ENCODE measurements at places on chromosomes 6 and 20.

GRCh38 chr20:25316506-25317190 lies 68.8 kb downstream of the PYGB start:
- DNase-seq = no peak

GRCh38 chr6:12298017-12298978 lies 8.1 kb downstream of the EDN1 start:
- no peak for DNase-seq

DNA sequence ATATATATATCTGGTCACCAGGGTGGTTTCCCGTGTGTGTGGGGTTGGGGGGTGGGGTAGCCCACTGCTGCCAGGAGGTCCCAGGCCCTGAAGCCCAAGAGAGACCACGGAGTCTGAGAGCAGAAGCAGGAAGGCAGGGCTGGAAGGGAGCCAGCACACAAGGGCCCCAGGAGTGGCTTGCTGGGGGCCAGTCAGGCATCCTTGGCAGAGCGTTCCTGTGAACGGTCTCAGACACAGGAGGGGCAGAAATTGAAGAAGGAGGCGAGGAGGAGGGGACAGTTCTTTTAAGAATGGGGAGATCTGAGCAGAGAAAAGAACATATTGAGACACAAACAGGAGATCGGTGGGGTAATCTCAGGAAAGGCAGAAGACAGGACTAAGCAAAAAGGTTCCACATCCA lies 1.9 kb upstream of the EBF4 start:
- no peak for DNase-seq

DNA sequence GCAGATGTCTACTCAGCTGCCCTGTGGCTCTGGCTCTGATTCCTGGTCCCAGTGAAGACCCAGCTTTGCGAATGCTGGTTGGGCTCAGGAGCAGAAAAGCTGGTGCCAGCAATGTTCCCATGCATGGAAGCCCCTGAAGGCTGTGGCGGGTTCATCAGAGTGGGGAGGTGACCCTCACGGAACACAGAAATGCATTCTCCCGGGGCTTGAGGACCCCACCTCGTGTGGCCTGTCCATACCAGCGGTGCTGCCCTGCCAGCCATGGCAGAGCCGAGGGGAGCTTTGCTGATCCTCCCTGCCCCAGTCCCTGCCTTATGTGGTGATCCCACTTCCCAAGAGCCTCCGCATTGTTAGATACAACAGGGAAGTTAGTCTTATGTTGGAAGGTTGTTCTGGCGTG lies 157.7 kb upstream of the THBS2 start:
- no peak for DNase-seq

DNA sequence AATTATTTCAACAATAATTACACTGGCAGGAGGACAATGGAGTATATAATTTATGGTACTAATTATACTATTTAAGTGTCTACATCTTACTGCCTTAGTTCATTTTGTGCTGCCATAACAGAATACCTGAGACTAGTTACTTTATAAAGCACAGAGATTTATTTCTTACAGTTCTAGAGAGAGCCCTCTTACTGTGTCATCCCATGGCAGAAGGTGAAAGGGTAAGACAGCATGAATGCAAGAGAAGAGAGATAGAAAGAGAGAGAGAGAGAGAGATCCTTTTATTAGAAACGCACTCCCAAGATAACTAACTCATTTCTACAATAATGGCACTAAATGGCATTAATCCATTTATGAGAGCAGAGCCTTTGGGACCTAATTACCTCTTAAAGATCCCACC lies 314.7 kb downstream of the EPM2A start:
- no peak for DNase-seq

DNA sequence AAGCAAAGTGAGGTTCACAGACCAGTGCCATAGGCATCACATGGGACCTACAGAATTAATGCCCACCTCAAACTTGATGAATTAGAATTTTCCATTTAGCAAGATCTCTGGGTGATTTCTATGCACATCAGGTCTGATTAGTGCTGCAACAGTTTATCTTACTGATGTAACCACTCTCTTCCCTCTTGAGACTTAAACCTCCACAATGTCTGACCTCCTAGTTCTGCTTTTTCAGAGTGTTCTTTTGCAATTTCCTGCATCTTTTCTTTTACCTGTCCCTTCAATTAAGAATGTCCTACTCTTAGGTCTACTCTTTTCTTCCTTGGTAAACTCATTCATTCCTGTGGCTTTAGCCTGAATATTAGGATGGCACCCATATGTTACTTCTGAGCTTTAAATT lies 615.3 kb downstream of the TFAP2A start:
- peak; percentile 40 for DNase-seq

GRCh38 chr20:61982191-61982950 lies 83.3 kb downstream of the TAF4 start:
- DNase-seq = no peak

DNA sequence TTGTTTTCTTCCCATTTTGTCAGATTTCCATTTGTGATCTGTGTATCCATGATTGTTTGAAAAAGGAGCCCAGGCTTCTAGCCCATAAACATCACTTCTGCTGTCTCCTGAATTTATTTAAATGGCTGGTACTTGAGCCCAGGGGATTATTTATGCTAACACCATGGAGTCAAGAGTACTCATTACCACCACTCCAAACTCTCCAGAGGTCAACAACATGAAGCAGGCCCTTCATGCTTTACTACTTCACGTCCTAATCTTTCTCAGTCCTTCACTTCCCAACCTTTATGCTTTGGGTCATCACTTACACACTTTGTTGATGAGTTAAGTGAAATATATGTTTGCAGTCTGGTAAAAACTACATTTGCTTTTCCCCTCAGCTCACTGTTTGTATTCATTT lies 247.8 kb downstream of the BMP2 start:
- no peak for DNase-seq

DNA sequence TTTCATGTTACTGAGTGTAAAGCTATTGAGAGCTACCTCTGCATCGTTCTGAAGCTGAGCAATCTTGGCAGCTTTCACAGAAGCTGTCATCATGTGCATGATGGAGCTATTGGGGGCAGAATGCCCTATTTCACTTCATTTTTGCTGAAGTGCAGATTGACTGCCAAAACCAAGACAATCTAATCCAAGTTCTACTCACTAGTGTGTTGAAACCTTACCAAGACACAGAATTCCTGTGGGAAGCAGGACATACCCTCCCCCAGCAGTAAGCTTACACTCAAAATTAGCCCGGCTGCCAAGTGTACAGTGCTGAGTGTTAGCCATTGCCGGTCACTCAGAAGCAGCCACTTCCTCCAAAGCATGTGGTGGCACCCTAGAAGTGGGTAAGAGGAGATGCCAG lies 177.3 kb upstream of the TENT5A start:
- DNase-seq = no peak

DNA sequence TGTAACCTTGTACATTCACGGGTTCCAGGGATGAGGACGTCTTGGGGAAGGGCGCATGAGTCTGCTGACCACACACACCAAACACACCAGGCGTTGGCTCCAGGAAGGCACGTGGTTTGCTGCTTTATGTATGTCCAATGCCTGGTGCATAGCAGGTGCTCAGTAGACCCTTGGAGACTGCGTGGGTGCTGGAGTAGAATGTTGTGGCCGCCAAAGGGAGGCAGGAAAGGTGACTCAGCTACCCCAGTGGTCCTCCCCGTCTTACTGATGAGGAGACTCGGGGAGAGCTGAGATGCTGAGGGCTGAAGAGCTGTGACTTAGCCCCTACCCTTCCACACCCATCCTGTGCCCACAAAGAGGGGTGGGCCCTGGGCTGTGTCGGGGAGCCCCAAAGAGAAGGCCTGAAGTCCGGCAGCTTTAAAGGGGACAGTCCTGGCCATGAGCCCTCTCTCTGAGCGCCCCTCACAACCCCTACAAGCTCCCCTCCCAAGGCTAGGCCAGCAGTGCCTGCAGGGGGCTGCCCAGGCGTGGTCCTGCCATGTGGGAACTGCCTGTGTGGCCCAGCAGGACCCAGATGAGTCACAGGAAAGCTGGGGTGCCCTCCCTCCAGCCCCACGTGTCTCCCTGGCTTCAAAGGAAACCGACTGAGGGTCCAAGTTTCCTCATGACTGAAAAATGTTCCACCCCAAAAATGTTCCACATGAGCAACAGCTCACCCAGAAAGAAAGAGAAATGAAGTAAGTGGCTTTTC lies 28.0 kb upstream of the PTGIS start:
- DNase-seq = no peak

DNA sequence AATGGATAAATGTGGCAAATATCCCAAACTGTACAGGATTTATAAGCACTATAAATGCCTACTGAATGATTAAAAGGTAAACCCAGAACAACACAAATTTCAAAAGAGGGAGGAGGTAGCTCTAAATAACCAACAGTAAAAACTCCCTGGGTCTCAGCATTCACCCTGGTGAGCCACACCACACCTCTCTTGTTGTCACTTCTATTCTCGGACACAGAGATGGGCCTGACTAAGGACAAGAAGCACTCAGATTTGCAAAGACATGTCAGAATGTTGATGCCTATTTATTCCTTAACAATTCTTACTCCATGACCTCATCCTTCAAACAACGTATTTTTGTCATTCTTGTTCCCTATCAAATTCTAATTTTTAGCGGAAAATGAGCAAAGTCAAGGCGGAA lies 14.7 kb downstream of the TNFRSF21 start:
- DNase-seq = no peak

GRCh38 chr20:24578567-24579415 lies 109.4 kb downstream of the SYNDIG1 start:
- no peak for DNase-seq

DNA sequence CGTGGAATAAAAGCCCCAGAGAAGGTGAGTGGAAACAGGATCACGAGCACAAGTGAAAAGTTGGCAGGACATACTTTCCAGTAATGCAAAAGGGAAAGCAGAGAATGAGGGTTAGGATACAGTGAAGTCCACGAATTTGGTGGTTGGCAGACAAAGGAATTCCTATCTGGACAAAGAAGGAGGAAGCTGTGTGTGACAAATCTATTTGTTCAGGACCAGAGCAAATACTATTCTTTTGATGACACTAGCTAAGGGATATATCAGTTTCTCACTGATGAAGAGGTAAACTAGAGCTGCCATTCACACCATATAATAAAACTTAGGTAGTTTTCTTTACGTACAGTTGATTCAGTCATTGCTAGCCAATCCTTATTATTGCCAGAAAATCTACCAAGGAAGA lies 156.8 kb upstream of the GRIK2 start:
- DNase-seq = no peak

DNA sequence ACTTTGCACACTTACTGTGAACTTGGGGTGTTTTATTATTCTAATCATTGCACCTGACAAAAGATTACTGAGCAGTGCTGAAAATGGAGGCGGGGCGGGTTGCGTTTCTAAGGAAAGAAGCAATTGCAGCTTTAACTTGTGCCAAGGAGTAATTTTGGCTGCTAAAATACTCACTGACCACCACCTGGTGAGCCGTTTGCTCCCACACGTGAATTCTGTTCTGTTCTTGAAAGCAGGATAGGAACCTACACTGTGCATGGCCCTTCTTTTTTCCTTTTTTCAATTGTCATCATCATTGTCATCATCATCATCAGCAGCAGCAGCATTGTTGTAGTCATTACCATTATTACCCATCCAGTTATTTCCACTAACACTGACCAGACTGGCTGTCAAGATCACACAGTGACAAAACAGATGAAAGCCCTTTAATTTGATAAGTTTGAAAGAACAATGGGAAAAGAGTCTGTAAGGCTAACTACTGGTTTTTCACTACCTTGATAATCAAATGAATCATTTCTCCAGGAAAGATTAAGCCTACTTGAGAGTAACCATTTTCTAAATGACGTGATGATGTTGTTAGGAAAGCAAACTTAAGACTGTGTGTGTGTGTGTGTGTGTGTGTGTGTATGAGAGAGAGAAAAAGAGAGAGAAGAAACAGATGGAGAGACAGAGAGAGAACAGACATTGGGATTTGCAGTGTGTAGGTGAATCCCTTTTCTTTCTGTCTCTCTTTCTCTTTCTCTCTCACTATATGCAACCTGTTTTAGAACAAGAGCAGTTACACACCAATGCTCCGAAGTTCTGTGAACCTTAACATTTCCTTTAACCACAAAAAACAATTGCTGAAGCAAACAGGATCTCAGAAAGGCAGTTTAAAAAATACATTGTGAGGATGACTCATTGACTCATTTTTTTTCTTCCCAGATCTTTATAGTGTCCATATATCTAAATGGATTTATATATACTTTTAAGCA lies 3.8 kb downstream of the RIPOR2 start:
- no peak for DNase-seq

GRCh38 chr20:62321521-62321948 lies 18.7 kb downstream of the ADRM1 start:
- DNase-seq = no peak

Measured in GF-D8 (cell line).